ENCODE measurements at places on chromosomes 7 and 10.
A peak's percentile ranks its signal among the peaks of the same experiment; 100 is the strongest.

DNA sequence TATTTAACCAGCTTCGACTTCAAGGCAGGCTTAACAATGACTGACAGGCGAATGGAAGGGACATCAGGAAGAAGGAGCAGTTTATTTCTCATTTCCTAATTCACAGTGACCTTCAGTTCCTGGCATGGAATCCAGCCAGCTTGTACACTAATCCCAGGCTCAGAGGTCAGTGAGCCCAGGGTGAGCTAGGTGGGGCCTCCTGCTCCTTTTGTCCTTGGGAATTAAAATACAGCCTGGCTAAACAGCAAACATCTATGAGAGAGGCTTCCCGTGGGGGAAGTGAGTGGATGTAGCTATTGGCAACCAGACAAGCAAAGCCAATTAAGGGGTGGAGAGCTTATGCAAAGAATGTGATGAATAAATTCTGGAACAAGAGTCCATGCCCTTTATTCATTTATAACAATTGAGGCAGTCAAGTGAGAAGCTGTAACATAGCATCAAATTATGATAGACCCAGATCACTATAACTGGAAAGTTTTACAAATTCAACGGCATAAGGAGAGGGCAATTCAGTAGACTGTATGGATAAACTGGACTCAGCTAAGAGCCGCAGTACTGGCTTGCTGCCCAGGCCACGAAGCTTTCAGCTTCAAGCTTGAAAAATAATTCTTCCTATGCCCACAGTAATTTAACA is 57.1 kb downstream of the STK17A start:
- DNase-seq = peak; percentile 70

DNA sequence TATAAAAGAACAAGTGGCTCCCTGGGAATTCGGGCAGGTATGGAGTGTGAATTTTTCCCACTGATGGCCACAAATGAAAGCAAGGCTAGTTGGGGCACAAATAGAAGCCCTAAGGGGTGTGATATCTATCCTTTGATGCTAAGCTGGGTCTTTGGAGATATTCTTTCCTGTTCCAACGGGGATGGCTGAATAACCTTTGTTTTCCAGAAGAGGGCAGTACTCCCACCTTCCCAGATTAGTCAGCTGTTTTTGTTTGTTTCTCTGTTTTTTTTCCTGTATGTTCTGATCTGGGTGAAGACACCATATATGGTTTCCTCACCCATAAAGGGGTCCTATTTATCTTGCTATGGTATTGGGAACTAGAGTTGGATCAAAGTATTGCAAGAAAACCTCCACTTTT is 947.7 kb upstream of the SORCS1 start:
- DNase-seq = no peak

GRCh38 chr10:89309156-89310055 is 7.6 kb downstream of the IFIT2 start:
- DNase-seq = no peak

DNA sequence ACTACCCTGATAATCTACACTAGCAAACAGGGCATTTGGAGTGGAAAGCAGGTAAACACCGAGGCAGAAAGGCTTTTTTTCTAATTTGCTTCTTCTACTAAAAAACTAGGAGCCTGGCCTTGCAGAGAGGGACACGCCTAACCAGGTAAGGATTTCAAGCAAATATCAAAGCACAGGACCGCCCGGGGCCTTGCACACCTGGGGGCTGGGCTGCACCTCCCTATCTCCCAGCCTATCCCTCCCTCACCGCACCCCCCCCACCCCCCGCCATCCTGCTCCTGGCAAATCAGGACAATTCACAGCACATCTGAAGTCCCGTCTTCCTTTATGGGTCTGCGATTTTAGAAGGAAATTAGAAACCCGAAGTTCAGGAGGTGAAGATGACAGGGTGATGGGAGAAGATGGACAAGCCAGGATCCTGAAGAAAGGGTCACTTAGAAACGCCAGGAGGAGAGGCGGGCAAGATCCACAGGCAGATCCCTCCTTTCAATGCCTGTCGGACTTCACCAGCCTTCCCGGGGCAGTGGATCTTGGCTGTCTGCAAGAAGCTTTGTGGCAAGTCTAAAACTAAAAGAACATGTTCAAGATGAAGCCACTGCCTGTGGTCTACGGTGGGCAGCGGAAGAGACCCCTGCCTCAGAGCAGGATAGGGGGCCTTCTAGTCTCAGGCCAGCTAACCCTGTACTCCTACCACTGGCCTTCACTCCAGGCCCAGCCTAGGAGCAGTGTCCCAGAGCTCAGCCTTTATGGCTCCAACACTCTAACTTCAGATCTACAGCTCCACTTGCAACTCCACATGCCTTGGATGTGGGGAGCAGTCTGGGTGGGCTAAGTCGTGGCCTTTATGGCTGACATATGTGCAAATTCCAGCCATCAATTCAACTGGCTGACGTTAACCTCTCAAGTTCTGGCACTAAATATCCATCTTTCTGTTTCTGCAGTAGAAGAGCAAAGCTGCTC is 43.9 kb downstream of the TNS3 start:
- DNase-seq = no peak

DNA sequence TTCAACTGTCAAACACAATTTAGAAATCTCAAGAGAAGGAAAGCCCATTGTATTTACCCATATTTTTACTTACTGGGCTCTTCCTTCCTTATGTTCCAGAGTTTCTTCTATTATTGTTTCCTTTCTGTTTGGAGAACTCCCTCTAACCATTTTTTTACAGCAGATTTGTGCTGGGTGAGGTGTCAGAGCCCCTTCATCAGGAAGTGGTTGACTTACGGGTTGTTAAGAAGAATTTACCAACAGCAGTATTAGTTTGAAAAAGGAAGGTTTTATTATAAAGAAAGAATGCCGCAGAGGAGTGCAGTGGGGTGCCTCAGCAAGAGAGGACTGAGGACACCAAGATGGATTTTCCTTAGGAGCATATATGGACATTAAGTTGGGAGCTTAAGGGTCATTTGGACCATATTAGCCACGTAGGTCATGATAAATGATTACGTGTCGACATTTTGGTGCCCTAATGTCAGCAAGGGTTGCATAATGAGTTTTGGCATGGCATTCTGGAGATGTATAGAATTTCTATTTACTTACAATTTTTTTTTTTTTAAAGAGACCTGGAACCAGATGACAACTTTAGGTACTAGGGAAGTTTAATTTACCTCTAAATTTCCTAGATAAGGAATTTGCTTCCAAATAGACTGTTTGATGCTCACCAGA is 6.3 kb upstream of the TBATA start:
- DNase-seq = no peak

GRCh38 chr10:9781666-9782065 is 1236.0 kb upstream of the CELF2 start:
- no peak for DNase-seq

Data from RWPE1 (cell line).